ENCODE measurements at places on chromosomes 4 and X.

GRCh38 chrX:3286196-3286945 is 60.1 kb downstream of the MXRA5 start:
- DNase-seq, result peak; percentile 74

DNA sequence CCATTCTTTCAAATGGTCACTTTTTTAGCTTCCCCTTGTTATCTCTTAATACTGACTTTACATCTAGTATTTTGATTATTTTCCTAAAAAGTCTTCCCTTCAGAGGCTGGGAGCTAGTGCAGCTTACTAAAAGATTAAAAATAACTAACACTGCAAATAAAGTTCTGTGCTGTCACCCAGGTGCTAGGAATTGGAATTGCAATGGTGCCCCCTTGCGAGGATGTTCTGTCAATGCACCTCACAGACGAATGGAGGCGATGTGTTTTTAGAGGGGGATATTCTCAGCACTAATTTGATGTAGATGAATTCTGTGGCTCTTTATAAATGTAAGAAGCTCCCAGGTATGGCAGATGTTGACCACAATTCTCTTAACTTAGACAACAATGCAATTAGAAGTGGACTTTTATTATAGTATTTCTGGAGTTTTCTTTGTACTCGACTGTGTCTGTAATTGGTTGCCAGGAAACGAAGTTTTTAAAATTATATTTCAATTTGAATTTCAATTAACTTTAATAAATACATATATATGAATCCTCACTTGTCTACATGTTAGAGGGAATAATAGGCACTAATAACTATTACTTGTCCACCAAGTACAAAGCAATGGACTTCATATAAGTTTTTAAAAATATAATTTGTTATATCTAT is 22.0 kb upstream of the SMIM31 start:
- DNase-seq, result no peak

- DNase-seq, result no peak
Observed at GRCh38 chrX:102765217-102765616, 44.7 kb downstream of the GPRASP3 start.

- no peak for DNase-seq
Observed at GRCh38 chr4:183407635-183408464, 36.6 kb upstream of the CDKN2AIP start.

GRCh38 chr4:181006499-181007260 is 1236.5 kb upstream of the TENM3 start:
- no peak for DNase-seq

DNA sequence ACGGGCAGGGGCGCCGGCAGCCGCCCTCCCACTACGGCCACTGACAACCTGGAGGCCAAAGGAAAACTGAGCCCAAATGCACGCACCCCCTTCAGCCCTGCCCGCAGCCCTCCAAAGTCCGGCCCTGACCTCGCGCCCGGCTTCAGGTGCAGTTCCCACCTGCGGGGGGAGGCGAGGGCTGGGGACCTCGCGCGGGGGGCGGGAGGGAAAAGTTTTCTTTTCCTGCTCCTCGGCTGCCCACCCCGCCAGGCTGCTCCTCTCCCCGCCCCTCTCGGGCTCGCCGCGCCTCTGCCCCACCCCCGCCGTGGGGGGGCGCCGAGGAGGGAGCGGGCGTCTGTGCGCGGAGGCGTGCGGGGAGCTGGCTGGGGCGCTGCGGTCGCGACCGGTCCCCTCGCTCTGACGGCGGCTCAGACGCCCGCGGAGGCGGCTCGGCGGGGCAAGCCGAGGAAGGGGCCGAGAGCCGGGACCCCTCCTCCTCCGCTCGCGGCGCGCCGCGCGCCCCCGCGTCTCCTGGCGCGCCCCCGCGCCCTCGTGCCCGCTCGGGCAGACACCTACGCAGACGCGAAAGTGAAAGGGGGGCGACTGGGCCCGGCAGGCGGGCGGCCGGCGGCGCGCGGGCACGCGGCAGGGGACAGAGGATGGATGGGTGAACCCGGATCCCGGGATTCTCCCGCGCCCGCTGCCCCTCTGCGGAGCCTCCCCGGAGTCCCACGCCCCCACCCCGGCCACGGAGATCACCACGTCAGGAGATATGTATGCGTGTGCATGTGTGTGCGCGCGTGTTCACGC is 3.1 kb upstream of the NR3C2 start:
- no peak for DNase-seq

GRCh38 chrX:110284159-110284558 is 33.7 kb downstream of the AMMECR1 start:
- peak; percentile 65 for DNase-seq

- no peak for DNase-seq
Observed at GRCh38 chr4:172596206-172596605, 572.4 kb upstream of the GALNT7 start.
